ENCODE measurements at places on chromosomes 7 and 10.

DNA sequence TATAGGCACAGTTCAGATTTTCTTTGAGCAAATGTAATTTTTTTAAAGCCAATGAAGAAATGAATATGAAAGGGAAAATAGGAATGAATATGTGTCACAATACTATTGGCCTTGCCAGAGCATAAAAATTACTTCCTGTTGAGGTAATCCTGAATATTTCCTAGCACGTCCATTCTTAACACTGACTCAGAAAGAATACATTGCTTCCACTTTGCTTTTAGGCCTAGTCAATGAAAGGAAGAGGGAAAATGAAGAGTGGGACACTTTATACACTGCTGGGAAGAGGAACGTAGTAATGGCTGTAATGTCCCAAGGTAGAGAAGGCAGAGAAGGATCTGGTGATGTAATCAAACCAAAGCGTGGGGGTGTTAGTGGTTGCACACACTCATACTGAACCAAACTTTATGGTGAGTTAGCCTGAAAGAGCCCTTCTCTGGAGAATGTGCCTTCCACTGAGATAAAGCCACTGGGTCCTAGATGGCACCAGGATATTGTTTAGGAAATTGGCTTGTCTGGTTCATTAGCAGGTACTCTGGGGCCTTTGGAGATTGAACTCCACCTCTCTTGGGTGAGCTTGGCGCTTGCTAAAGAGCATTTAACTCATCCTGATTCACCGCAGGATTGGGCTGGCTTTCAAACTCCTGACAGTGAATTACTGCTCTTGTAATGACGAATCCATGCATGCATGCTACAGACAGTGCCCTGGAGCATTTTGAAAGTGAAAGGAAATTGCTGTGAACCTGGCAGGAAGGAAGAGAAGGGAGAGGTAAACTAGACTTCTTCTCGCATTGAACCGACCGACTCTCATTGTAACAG lies 254.9 kb downstream of the KIAA1217 start:
- no peak for DNase-seq

GRCh38 chr7:109782806-109783205 lies 1213.1 kb downstream of the DNAJB9 start:
- no peak for DNase-seq

- no peak for DNase-seq
Measured at GRCh38 chr7:133481676-133482075, 228.8 kb downstream of the EXOC4 start.

GRCh38 chr10:89348481-89348880 lies 20.7 kb downstream of the IFIT3 start:
- DNase-seq, result no peak

GRCh38 chr7:37027557-37028341 lies 303.5 kb upstream of the AOAH start:
- DNase-seq, result no peak

DNA sequence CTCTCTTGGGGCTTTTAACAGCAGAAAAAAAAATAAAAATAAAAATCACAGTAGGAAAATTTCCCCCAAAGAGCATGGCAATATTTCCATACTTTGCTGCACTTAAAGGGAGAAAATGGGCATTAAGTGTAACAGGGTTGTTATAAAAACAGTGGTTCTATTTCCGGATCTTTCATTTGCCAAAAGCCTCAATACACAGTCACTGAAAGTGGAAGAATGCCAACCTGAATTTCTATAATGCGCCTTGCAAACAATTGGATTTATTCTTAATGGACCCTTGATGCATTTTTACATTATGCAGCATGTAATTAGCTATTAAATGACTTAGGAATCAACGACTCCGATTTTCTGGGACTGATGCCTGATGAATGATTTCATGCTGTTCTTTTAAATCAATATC lies 127.6 kb upstream of the NANOS1 start:
- no peak for DNase-seq

- no peak for DNase-seq
Measured at GRCh38 chr10:2210088-2210487, 472.8 kb upstream of the ADARB2 start.

DNA sequence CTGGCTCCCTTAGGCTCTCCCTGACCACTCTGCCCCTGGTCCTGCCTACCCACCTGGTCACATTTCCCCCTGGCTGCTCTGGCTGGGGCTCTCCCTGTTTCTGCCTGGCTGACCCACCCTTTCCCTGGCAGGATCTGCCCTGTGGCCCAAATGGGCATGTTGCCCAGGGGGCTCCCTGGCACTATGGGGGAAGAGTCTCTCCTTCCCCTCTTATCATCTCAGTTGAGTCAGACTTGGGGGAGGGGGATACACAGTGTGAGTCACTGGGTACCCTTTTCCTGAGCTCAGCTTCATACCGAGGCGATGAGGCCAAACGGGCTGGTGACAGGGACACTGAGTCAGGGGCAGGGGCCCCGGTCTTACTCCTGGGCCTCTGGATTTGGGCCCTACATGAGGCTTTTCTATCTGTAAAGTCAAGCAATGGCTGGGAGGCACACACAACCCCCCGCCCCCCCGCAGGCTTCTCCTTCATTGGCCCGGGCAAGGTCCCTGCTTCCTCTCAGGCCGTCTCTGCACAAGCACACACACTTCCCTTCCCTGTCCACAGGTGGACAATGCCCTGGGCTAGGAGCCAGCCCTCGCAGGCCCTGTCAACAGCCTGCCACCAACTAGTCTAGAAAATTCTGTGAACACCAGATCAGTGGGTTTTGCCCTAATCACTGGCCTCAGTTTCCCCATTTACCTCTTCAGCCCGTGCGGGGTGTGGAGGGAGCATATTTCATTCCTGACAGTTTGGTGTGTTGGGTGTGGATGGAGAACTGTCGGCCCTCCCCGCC lies 627 bp upstream of the FLNC start:
- DNase-seq, result no peak

DNA sequence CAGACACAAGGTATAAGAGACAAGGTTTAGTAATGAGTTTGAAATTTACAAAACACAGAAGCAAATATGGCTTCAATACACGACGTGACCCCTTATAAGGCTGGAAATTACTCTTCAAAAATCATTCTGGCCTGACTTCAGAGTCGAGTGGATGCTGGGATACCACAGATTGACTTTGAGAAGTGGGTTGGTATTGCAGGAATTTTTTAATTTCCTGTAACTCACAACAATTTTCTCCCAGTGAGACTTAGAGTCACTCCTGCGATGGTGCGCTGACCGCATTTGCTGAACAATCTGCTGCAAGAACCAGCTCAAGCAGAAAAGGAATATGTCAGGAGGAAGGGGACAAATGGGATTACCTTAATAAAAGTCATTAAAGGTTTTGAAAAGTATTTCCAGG lies 132.1 kb downstream of the EMX2 start:
- DNase-seq, result no peak
